ENCODE measurements at places on chromosomes 12 and 14.

DNA sequence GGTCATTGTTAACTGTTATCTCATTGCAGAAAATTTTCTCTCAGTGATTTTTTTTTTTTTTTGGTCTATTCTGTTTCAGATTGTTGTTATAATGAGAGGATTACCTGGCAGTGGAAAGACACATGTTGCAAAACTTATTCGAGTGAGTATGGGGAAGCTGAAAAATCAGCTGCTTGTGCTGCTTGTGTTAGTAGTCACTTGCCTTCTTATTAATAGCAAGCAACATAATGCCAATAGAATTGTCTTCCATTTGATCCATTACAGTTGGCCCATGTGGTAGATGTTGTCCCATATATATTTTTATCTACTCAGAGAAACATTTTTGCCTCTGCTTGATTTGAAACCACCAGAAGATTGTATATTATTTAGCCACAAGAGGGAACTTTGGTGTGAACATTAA, 53.0 kb downstream of the YLPM1 start:
- no peak for DNase-seq

DNA sequence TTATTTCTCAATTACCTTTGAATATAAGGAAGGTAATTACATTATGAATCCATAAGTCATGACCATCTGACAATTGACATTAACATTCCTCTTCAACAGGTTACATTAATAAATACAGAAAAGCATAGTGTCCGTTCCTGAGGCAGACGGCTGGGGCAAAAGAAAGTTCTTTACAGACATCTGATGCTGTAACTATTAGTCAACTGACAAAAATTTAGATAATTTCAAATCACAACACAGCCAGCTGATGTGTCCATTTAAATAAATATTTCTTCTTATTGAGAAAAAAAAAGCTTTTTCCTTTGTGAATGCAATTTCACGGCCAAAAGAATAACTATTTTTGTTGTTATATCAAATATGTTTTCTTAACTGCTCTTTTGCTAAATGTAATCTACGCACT, 9.2 kb upstream of the PYROXD1 start:
- DNase-seq: no peak

- no peak for DNase-seq
These were observed 14.1 kb downstream of the RILPL1 start for GRCh38 chr12:123519141-123520001.

DNA sequence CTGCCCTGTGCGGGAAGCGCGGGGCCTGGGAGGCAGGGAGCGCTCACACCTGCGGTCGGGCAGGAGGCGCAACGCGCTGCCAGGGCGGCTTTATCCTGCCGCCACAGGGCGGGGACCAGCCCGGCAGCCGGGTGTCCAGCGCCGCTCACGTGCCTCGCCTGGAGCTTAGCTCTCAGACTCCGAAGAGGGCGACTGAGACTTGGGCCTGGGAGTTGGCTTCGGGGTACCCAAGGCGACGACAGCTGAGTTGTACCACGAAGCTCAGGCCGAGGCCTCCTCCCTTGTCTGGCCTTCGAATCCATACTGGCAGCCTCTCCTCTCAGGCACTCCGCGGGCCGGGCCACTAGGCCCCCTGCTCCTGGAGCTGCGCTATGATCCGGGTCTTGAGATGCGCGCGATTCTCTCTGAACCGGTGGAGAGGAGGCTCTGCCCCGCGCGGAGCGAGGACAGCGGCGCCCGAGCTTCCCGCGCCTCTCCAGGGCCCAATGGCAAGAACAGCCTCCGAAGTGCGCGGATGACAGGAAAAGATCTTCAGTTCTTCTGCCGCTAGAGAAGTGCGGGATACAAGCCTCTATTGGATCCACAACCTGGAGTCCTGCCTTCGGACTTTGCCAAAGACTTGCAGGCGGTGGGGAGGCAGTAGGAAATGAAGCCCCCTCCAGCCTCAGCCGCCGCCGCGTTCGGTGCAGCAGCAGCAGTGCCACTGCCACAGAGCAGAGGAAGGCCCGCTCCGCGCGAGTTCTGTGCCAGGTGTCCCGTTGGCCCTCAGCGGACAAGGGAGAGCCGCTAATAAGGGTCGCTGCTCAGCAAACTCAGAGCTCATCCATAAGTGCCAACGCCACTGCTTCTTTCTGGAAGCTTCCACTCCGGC, 6.8 kb downstream of the SIX1 start:
- no peak for DNase-seq

DNA sequence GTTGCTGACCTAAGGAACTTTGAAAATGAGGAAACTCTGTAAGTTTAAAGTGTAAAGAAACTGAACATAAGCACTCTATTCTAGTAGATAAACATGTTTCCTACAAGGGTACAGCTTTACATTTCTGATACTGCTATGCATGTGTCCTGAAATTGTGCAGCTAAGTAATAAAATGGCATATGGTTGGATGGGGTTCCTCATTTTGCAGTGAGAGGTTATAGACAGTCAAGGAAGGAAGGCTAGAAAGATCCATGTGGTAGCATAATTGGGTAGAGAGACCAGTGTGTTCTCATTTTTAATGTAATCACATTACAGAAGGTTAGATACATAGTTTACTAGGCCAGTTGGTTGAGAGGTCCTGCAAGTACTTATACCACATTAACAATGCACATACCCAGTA, 477.0 kb downstream of the TMEM121 start:
- no peak for DNase-seq

DNA sequence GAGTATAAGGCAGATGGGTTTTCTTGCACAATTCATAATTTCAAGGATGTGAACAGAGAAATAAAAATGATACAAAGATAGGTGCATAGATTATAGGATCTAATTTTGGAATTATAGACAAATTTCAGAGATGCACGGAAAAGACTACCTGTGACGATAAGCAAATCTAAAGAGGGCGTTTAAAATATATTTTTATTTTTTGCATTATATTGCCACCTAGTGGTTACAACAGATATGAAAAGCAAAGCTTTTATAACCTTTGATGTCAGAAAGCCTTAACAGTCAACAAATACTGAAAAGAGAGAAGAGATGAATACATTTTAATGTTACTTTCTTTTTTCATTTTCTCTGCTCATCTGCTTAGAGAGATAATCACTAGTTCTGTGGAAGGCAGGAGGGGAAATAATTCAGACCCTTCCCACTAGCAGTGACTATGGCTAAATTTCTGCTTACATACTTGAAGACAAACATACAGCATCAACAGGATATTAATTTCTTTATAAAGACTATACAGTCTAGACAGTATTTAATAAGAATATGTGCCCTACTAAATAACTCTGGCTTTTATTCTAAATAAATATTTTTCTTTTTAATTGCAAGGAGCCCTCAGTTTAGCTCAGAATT, 46.3 kb downstream of the NTS start:
- peak; percentile 13 for DNase-seq

DNA sequence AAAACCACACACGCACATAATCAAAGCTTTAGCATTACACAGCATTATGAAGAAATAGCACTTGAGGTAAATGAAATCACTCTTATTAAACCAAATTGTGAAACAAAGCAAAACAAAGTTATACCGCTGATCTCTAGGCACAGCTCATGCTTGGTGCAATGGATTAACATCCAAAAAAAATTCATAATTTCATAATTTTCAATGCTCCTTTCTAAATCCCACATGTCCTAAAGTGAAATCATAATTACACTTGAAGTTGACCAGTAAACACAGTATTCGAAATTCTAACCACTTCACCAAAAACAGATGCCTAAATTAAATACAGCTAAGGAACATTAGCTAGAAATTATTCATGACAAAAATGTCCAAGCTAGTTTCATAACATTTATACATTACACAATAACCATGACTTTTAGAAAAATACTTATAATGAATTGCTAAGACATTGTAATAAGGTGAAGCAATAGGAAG, 1.5 kb downstream of the MLH3 start:
- no peak for DNase-seq

DNA sequence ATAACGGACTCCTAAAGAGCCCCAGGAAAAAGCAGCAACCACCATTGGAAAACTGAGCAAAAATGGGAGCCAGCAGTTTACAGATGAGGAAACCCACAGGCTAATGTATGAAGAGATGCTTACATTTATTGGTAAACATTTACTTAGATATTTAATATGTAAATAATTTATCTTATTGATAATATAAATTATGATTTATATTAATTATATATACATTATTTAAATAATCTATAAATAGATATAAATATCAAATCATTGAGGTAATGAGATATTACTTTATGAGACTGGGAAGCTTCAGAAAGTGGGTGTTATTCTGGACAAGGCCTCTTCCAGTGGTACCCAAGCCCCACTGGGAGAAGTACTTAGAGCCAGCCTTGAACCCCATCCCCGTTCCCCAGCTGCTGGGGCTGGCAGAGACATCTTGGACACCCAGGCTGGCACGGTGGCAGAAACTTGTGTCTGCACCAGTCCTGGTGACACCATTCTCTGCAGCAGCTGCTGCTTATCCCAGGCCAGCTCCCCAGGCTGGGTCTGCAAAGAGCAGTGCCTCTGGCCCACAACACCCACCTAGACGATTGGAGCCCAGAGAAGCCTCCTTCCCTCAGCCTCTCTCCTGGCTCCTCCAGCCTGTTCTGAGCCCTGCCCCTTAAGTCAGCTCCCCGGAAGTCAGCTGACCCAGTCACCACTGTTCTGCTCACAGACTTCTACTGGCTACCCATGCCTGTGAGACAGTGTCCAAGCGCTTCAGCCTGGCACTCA, 25.9 kb downstream of the ISCA2 start:
- DNase-seq: no peak

- no peak for DNase-seq
These were observed 173.8 kb downstream of the C12orf75 start for GRCh38 chr12:105504286-105504685.

DNA sequence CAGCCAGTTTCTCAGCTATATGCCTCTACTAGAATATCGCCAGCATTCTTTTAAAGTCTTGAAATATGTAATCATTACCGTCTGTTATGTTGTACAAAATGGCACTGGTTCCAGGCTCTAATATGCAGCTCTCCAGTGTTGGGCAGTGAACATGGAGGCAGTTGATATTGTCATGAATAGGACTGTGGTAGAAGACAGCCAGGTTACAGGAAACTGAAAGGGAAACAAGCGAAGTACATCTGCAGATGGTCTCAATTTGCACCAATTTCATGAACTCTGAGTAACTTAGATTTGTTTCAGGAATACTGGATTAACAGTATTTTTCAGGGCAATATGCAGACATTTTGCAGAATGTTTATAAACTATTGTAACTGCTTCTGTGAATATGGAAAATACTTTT, 13.4 kb upstream of the KLHL42 start:
- DNase-seq: no peak

GRCh38 chr12:17104801-17105200, 498.8 kb upstream of the LMO3 start:
- no peak for DNase-seq

Measured in activated CD4-positive, alpha-beta T cell treated with anti-CD3 and anti-CD28 coated beads, Interleukin-10, Interleukin-2, amounts not matched to agents 100 ng/mL and 50 ng/mL, durations not matched to agents 16 hours and 8 hours (primary cell).